GM04503 (cell line): ENCODE measurements at places on chromosomes 7 and 10.

DNA sequence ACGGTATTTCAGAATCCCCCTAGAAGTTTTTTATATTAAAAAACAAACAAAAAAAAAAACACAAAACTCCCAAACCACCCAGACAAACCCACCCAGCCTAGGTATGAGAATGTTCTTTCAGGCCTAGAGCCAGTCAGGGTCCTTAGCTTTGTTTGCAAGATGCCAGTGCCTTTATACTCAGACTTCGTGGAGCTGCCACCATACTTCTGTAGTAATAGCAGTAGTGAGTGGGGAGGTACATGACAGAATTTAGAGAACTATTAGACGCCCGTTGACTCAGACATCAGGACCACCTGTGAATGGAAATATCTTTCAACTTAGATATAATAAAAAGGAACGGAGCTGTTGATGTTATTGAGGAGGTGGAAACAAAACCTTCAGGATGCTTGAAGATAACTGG, 138.2 kb upstream of the MKLN1 start:
- no peak for DNase-seq

DNA sequence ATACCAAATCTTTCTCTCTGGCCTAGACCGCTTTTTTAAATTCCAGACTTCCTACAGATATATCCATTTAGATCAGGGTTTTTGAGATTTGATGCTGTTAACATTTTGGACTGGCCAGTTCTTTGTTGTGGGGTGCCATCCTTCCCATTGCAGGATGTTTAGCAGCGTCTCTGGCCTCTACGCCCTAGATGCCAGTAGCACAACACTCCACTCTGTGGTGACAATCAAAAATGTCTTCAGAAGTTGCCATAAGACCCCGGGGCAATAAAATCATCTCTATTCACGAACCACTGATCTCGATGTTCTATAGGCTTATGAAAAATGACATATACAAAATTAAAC, 46.3 kb downstream of the HDAC9 start:
- DNase-seq = no peak

DNA sequence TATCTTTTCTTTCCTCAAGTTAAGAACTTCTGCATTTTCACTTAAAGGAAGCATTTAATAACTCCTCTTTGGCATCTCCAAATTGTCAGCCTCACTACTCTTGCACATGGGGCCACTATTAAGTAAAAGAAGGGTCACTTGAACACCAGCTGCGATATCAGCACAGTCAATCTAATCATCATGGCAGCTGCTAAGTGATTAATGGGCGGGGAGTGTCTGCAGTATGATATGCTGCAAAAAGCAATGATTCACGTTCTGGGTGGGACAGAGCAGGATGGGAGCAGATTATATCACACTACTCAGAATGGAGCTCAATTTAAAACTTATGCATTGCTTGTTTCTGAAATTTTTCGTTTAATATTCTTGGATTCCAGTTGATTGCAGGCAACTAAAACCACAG, 447.4 kb upstream of the PFKP start:
- DNase-seq = no peak

DNA sequence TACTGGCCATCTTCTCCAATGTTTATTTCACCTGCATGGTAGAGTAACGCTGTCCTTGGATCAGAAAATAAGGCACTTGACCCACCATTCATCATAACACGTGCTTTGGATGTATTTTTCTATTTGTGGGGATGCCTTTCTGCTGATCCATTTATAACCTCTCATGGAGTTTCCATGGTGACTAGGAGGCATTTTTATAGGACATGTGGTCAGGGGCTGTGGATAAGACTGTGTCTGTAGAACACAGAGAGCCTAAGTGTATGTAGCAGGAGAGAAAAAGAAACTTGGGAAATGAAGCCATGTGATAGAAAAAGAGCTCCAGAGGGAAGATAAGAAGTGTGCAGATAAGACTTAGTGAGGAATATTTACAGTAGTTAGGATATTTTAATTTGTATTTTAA, 184.2 kb downstream of the POU6F2 start:
- no peak for DNase-seq

DNA sequence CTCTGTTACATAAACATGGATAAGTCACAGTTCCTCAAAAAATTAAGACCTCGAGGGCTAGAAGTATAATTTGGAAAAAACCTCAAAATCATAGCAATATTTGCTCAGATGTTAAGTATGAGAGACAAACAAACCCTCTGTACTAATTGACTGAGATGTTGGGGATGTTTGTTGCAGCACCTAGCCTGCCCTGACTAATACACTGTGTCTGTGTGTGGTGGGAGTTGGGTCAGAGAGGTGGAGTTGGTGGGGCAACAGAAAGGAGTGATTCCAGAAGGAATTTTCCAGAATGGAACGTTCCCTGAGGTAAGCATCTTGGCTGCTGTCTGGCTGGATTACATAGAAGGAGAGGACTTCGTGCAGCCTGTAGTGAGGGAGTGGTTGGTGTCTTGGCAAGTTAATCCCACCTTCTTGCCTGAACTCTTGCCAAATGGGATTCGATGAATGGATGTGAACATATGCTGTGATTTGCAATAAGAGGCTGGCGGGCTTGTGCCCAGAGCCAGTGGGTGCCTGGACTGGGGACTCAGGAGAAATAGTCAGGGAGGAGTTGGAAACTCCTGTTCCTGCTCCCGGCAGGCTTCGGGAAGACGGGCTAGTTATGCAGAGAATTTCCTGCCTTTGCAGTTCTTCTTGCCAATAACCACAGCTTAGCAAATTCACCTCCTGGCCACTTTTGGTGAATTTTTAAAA, 9.3 kb upstream of the FAM180A start:
- DNase-seq = no peak

DNA sequence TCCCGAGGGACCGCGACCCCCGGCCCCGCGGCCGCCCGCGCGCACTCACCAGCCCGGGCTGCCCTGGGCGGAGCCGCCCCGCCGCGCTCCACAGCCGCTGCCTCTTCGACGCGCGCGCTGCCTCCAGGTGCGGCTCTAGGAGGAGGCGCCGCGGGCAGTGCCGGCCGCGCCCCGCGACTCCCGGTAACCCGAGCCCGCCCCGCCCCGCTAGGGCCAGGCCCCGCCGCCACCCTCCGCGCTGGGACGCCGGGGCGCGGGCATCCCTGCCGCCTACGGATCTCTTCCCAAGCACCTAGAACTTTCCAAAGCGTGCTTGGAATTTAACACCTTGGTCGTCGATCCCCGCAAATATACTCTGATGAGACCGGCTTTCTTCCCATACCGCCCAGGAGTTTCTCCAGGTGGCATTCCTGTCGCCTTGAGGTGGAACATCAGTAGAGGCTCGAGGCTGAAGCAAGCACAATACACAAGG, at the start of gene SLC26A5:
Gene SLC26A5 (minus strand): TSS at position 159 of the 472 bp plus-strand sequence. CDS start 24,693 bp downstream, outside the sequence.
- DNase-seq = no peak

- no peak for DNase-seq
Measured at GRCh38 chr7:1769286-1770200, 99.5 kb downstream of the ELFN1 start.

- no peak for DNase-seq
Measured at GRCh38 chr10:21363092-21363730, 162.3 kb downstream of the SKIDA1 start.

DNA sequence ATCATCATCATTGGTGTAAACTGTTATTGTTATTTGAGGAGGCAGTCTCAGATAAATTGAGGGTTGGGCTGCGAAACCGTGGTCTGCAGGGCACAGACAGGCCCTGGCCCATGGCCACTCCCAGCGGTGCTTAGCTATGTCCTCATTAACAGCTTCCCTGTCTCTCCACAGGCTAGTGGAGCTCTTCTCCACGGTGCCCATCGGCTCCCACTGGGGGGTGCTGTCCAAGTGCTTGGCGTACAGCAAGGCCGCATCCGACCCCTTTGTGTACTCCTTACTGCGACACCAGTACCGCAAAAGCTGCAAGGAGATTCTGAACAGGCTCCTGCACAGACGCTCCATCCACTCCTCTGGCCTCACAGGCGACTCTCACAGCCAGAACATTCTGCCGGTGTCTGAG, 21.6 kb downstream of the GPR26 start:
- no peak for DNase-seq

DNA sequence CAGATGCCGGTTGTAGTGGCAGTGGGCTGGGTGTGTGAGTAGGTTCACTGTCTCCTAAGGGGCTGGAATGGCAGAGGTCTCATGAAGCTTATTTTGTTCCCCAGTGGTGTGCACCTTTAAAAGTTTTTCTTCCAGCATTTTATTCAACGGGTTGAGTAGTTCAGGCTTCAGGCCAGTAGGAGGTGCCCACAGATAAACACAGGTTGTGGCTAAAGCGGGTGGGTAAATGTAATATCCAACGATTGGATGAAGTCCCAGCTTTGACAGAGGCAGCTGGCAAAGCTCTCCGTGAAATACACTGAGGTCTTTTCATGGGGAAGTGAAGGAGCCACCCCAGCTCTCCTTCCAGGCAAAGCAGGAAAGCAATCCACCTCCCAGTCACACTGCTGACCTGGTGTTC, 339.8 kb upstream of the LRRTM3 start:
- DNase-seq = no peak

DNA sequence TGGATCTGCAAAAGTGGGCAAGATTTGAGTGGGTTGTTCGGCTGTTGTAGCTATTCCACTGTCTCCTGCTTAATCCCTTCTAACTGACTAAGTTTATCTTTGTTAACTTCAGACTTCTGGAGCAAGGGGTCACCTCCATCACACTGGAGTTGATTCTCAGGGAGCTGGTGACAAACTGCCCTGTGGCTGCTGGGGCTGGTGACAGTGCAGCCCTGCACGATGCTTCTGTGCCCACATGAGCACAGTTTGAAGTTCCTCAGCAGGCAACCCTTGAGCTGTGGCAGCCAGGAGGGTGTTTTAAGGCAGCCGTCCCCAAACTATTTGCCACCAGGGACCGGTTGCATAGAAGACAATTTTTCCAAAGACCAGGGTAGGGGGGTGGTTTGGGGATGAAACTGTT, 40.5 kb downstream of the ADRB1 start:
- DNase-seq = no peak

GRCh38 chr7:101124376-101125056, 2.4 kb upstream of the SERPINE1 start:
- DNase-seq = peak; percentile 95

DNA sequence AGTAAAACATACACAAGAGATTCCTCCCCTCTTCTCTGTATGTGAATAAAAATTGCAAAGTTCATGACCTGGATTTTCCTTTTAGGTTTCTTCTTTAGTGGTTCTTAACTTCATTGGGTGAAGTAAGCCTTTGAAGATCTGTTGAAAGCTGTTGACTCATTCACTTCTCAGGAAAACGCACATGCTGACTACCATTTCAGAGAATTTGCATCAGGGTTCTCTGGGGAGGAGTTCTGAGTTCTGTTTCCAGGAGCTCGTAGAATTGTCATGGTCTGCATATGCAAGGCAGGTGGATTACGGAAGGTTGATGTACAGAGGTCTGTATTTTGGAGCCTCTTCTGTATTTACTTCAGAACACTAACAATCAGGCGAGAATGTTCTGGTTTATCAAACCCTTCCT, 962 bp upstream of the SLC26A4 start:
- DNase-seq = peak; percentile 65

GRCh38 chr7:150876817-150877526, 24.7 kb downstream of the AOC1 start:
- DNase-seq = peak; percentile 23

DNA sequence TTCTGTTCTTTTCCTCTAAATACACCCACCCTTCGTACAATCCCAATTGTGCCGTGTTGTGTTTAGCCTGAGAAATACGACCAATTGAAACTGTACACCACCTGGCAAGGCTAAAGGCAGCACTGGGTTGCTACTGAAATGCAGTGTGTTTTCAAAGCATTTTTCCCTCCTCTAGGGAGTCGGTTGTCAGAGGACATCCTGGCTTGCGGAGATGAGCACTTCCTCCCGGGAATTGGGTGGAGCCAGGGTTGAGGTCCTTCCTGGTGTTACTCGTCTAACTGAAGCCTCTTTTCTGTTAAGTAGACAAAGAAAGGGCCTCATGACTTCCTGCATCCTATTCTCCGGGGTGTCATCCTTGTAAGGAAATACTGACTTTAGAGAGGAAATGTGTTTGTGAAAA, 133.5 kb downstream of the MTPAP start:
- DNase-seq = no peak

DNA sequence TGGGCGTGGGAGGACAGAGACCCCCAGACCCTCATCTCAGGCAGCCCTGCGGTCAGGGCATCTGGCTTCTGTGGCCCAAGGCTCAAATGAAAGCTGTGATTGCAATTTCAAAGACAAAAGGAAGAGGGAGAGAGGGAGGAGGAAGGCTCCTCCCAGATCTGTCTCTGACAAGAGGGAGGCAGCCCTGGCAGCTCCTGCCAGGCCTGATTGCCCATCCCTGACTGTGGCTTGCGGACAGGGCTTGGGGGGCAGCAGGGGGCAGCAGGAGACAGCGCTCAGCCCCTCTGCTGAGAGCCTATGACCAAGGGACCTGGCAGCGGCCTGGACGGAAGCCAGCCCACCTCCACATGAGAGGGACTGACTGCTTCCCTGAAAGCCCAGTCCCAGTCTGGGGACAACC, 91.8 kb downstream of the PTPRN2 start:
- no peak for DNase-seq

- DNase-seq = no peak
Measured at GRCh38 chr7:15920953-15921352, 234.5 kb upstream of the MEOX2 start.

DNA sequence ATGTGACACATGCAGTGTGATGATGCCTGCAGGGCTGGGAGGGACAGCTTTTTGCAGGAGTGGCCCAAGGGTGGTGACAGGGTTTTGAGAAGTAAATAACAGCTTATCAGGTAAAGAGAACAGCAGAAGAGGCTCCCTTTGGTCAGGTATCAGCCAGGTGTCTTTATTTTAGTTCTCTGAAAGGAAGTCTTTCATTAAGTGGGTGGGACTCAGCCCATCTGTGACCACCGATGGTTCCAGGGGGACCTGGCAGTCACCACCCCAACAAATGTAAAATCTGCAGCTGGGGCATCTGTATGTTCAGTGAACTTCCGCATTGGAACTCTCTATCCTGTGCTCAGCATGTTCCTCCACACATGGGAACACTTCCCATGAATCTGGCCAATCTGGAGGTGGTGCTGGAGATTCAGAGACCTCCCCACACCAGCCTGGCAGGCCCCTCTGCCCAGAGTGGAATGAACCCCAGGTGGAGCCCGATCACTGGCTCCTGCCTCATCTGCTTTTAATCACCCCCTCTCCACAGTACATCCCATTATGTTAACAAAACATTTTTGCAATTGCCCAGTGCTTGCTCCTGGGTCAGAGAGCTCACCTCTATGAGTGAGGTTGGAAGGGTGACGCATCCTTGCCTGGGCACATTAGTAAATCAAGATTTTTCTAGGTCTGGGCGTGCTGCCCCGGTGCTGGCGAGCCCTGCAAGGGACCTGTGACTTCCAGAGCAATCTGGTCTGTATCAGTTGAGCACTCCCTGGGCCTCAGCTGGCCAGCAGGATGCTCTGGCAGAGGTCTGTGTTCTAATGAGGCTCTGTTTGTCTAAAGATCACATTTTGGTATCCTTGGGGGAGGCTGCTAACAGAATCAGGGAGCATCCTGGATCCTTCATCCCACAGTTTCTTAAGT, 140.4 kb upstream of the GDF10 start:
- DNase-seq = no peak

GRCh38 chr7:96949766-96950165, 55.6 kb upstream of the DLX6 start:
- DNase-seq = peak; percentile 59

GRCh38 chr10:43069579-43069978, 7.3 kb upstream of the RET start:
- no peak for DNase-seq
